ENCODE measurements at places on chromosomes 5 and 9. TPM values are rescaled to one million over a fixed set of nuclear protein-coding genes. Genes with fewer than 3 reads are reported as not detected.

Gene CRHBP
- total RNA-seq: 1.3 TPM

Gene PRR16
- total RNA-seq: 8.8 TPM

Gene CATSPER3
- not detected for total RNA-seq

Gene PCSK1
- total RNA-seq: 0.88 TPM

Gene MSX2
- 7.5 TPM for total RNA-seq

Gene OR2V2
- total RNA-seq: not detected

Gene NADK2
- total RNA-seq: 19.2 TPM

DNA sequence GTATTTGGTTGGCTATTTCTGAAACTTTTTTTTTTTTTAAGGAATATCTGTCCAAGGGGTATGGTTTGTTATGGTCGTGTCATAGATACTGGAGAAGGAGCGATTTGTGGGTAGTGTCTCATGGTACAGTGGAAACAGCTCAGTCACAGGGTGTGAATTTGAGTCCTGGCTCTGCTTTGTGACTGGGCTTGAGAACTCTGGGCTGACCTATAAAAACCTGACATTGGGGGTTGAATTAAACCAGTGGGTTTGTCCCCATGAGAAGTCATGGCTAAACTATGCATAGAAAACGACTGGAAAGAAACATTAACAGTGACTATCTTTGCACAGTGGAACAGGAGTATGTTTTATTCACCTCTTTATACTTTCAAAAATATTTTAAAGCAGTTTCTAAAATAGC is 54.7 kb downstream of the MACROH2A1 start:
- no peaks in the 10 kb centered on the region for H3K4me1 ChIP-seq
- H3K27ac ChIP-seq: no peak overlapping the region
- H3K27me3 ChIP-seq: no peaks in the 10 kb centered on the region
- H3K36me3 ChIP-seq: no peaks in the 10 kb centered on the region

DNA sequence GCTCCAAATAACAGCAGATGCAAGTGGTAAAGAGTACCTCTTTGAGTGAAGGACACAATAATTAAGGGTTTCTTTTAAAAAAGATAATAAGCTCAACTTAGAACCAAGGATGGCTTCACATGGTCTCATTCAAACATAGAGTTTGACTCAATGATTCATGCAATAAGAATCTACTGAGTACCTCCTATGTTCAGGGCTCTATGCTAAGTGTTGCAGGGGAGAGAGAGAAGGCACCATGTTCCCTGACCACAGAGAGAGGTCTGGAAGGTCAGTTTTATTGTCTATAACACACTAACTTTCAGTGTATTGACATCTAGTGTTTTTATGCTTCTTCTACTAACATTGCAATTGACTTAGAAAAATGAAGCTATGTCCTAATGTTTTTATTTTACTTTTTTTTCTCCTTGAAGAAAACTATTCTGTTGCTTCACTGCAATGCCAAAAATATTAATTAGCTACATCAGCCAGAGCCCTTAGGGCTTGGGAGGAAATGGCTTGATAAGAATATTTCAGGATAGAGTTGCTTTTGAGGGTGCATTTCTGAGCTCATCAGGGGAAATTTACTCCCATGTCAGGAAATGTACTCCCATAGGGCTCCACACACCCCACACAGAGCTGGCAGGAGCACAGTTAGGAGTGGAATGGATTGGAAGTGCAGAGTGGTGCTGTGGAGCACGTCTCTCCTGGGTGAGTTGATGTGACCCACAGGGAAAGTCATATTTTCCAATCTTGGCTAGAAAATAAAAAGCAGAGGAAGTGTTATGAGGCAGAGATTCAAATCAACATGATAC is 106.6 kb downstream of the PDE8B start:
- peak overlapping the region; percentile 37 for H3K27ac ChIP-seq
- no peaks in the 10 kb centered on the region for H3K27me3 ChIP-seq
- H3K4me1 ChIP-seq: no peaks in the 10 kb centered on the region
- no peaks in the 10 kb centered on the region for H3K36me3 ChIP-seq

- H3K27me3 ChIP-seq: no peaks in the 10 kb centered on the region
- H3K36me3 ChIP-seq: peaks cover 3% of the 10 kb centered on the region
- H3K27ac ChIP-seq: no peak overlapping the region
- DNase-seq: no peak
- H3K4me3 ChIP-seq: no peak overlapping the region
These were observed 21.8 kb upstream of the FKTN start for GRCh38 chr9:105535920-105536668.

- H3K4me3 ChIP-seq: no peak overlapping the region
- DNase-seq: no peak
- H3K27ac ChIP-seq: peak overlapping the region; percentile 68
- no peaks in the 10 kb centered on the region for H3K36me3 ChIP-seq
- H3K4me1 ChIP-seq: no peaks in the 10 kb centered on the region
- H3K27me3 ChIP-seq: no peaks in the 10 kb centered on the region
These were observed 9.0 kb downstream of the CCDC69 start for GRCh38 chr5:151214614-151215545.

DNA sequence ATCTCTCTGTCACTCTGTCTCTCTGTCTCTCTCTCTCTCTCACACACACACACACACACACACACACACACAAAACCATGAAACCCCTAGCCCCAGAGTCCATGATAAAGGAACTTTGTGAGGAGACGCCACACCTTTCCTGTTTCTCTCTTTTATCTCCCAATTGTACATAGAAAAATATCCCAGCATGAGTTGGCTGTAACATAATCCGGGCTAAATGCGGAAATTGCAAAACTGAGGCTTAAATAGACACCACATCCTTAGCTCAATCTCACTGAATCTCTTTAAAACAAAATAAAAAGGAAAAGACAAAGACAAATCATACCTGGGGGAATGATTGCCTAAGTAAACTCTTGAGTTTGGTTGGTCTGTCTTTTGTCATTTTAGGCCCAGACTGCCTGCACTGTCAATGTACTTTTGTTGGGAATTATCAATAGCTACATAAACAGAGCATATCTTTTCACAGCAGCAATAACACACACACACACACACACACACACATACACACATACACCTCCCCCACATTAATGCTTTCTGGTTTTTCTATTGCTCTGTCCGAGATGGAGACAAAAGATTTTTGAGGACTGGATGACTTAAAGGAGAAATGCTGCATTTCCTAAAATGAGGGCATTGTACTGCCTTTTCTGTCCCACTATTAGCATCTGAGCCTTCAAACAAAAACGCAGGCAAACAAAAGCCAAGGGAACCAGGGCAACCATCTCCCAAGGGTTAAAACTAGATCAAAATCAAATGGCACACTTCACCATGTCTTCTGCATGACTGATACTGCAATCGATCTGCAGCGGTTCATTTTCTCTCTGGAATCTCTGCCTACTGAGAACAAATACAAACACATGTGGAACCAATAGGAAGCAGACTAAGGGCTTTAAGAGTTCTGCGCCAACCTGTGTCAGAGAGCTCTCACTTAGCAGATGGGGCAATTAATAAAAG is 321.5 kb downstream of the NFIB start:
- H3K36me3 ChIP-seq: no peaks in the 10 kb centered on the region
- no peaks in the 10 kb centered on the region for H3K4me1 ChIP-seq
- DNase-seq: no peak
- H3K27me3 ChIP-seq: no peaks in the 10 kb centered on the region
- no peak overlapping the region for H3K27ac ChIP-seq

- no peak overlapping the region for H3K27ac ChIP-seq
- no peak overlapping the region for H3K4me3 ChIP-seq
- DNase-seq: no peak
- H3K27me3 ChIP-seq: no peaks in the 10 kb centered on the region
- H3K4me1 ChIP-seq: no peaks in the 10 kb centered on the region
- no peaks in the 10 kb centered on the region for H3K36me3 ChIP-seq
These were observed 52.8 kb upstream of the LRRTM2 start for GRCh38 chr5:138927979-138928378.

- H3K4me3 ChIP-seq: no peak overlapping the region
- H3K27ac ChIP-seq: no peak overlapping the region
- no peak for DNase-seq
- H3K36me3 ChIP-seq: no peaks in the 10 kb centered on the region
- no peaks in the 10 kb centered on the region for H3K27me3 ChIP-seq
These were observed 131.4 kb downstream of the FAM114A2 start for GRCh38 chr5:153907170-153907775.

GRCh38 chr5:158722940-158723339 is 376.8 kb downstream of the EBF1 start:
- H3K4me1 ChIP-seq: no peaks in the 10 kb centered on the region
- DNase-seq: no peak
- H3K4me3 ChIP-seq: no peak overlapping the region

- H3K27me3 ChIP-seq: no peaks in the 10 kb centered on the region
- no peak overlapping the region for H3K4me3 ChIP-seq
- no peaks in the 10 kb centered on the region for H3K4me1 ChIP-seq
- no peaks in the 10 kb centered on the region for H3K36me3 ChIP-seq
- no peak overlapping the region for H3K27ac ChIP-seq
These were observed 668.4 kb upstream of the CCNG1 start for GRCh38 chr5:162769019-162769418.

DNA sequence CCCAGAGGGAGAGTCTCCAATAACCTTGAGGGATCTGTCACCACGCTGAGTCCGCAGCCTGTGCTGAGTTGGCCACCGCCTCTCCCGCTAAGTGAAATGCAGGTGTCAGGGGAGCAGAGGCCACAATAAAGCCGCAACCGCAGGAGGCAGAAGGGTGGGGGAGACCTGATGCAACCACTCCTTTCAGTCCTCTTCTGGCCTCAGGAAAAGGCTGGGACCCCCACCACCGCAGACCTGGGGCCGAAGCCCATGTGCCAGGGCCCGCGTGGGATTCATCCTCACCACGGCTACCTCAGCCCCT is 576 bp downstream of the MAP1B start:
- H3K4me1 ChIP-seq: no peaks in the 10 kb centered on the region
- peak overlapping the region; percentile 77 for H3K4me3 ChIP-seq
- no peaks in the 10 kb centered on the region for H3K36me3 ChIP-seq
- no peaks in the 10 kb centered on the region for H3K27me3 ChIP-seq
- DNase-seq: peak; percentile 20

DNA sequence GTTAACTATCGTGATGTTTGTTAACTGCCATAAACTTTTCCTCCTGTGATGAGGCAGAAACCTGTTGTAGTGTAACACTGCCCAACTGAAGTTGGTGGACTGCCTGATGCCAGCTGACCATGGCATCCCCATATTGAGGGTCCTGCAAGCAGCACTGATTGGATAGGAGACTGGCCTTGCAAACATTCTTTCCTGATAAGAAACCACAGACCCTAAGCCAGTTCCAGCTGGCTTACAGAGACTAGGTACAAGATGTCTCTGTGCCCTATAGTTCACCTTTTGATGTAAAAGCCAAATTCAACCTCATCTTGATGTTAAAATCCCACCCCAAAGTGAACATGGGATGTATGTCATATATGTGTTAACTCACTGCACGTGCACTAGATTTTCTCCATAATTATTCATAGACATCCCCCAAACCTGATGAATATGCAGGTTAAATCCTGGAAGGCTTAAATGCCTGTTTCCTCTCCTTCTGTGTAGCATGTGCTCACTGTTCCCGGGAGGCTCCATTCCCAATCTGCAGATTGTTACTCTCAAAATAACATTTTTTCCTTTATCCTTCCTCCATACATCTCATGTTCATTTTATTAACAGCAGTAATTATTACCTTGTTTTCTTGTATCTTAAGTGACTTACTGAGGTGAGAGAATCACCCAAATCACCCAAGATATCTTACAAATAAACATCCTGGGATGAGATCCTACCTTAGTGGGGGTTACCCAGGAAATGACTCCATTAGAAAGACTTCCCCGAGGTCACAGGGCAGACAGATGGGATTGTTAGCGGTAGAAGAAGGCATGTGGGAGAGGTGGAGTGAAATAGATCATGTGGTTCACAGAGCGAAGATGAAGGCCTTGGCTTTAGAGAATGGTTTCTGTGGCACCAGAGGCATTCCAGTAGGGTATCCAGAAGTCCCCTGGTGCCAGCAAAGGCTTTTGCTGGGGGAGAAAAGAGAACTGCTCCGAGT is 566.7 kb downstream of the CCDC171 start:
- H3K36me3 ChIP-seq: no peaks in the 10 kb centered on the region
- no peaks in the 10 kb centered on the region for H3K27me3 ChIP-seq
- H3K27ac ChIP-seq: no peak overlapping the region

DNA sequence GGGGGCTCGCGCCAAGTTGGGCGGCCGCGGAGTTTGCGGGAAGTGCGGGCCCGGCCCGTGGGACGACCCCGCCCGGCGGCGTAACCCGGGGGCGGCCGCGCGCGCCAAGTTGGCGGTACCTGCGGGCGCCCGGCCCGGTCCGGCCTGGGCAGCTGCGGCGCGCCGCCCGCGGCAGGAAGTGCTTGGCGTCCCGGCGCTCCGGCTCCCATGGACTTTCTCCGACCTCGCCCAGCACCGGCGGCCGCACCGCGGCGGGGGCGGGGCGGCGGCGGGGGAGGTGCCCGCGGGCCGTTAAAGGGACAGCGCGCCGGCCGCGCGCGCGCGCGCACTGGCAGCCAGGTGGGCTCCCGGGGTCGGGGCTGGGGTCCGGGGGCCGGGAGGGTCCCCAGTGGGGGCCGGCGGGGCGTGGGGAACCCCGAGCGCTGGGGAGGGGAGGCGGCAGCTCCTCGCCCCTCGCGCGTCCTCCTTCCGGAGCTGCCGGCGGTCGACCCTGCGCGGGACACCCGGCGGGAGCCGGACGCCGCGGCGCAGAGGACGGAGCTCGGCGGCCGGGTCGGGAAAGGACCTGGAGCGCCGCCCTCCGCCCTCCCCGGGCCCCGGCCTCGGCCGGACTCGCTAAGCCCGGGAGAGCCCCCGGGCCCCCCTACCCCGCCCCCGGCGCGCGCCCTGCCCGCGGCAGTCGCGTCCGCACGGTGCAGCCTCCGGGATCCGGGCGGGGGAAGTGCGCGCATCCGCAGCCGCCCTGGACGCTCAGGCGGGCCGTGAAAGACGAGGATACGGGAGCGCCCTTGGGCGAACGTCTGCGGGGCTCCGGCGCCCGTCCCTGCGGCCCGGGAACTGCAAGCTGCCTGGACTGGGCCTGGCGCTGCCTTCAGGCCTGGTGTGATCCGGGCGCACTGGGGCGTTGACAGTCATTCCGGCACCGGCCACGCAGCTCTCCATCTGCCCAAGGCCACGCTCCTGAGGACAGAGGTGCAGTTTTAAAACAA is at the start of gene NACC2:
TSS of gene NACC2 (minus strand) at position 220 of the 989 bp plus-strand sequence. CDS start 44,768 bp downstream, outside the sequence.
- no peaks in the 10 kb centered on the region for H3K27me3 ChIP-seq
- H3K27ac ChIP-seq: peak within 1 kb of the TSS; percentile 94
- DNase-seq: peak; percentile 61
- H3K36me3 ChIP-seq: no peaks in the 10 kb centered on the region

- no peaks in the 10 kb centered on the region for H3K4me1 ChIP-seq
- H3K36me3 ChIP-seq: no peaks in the 10 kb centered on the region
- no peak for DNase-seq
- H3K27ac ChIP-seq: no peak overlapping the region
- no peak overlapping the region for H3K4me3 ChIP-seq
These were observed 5.3 kb upstream of the ERAP2 start for GRCh38 chr5:96871027-96871399.

- DNase-seq: peak; percentile 45
- H3K4me1 ChIP-seq: no peaks in the 10 kb centered on the region
- H3K4me3 ChIP-seq: peak overlapping the region; percentile 97
- peak overlapping the region; percentile 100 for H3K27ac ChIP-seq
These were observed 544 bp upstream of the ERCC6L2 start for GRCh38 chr9:95874989-95875304.

DNA sequence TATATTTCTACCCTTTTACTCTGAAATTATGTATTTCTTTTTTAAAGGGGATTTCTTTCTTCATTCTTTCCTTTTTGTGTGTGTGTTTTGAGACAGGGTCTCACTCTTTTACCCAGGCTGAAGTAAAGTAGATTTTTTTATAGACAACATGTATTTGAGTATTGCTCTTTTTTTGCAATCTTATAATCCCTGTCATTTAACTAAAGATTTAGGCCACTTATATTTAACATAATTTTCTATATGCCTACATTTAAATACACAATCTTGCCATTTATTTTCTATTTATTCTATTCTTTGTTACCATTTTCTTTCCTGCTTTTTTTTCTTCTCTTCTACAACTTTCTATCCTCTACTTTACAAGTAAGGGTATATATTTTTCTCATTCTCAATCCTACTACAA is 416.0 kb upstream of the IRX2 start:
- no peaks in the 10 kb centered on the region for H3K4me1 ChIP-seq
- DNase-seq: no peak
- no peak overlapping the region for H3K27ac ChIP-seq
- H3K4me3 ChIP-seq: no peak overlapping the region
- no peaks in the 10 kb centered on the region for H3K27me3 ChIP-seq
